ENCODE measurements at places on chromosomes 6 and 20.

DNA sequence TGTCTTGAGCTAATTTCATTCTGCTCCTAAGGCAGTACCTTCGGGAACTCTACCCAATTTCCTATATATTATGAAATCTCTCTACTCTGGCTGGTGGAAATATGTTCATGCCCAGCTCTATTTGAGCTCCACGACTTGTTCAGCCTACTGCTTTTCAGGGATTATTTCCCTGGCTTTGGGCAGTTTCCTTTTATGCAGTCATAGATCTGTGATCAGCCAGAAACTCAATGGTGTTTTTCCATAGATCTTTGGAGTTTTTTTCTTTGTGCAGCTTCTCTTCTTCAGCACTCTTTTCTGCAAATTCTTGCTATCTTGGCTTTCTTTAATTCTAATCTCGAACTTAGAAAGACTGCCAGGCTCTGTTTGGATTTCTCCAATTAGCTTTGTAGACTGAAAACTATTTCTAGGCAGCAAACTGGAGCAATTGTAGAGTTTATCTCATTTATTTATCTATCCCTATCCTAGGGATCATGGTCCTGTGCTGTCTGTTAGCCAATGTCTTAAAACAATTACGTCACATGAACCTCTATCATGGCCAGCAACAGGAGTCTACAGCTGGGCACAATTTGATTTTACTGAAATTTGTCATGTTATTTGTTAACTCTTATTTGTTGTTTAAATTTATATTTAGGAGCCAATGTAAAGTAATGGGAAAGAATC lies 328.4 kb downstream of the BCKDHB start:
- no peak for DNase-seq

DNA sequence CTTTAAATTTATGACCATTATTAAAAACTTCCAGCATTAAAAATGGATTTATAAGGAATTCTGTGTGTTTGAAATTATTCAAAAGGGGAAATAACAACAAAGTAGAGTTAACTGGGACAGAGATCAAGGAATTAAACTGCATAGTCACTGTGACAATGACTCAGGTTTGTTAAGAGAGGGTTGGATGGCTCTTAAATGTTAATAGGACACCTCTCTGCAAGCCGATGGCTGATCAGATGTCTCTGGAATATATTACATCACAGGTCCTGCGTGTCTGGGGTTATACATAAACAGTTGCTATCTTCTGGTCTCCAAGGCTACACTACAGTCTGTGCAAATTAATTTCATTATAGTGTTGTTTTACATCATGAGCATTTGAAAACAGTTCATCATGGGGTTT lies 574.3 kb downstream of the COL12A1 start:
- no peak for DNase-seq

- no peak for DNase-seq
Measured at GRCh38 chr6:141677598-141678211, 455.0 kb upstream of the GJE1 start.

DNA sequence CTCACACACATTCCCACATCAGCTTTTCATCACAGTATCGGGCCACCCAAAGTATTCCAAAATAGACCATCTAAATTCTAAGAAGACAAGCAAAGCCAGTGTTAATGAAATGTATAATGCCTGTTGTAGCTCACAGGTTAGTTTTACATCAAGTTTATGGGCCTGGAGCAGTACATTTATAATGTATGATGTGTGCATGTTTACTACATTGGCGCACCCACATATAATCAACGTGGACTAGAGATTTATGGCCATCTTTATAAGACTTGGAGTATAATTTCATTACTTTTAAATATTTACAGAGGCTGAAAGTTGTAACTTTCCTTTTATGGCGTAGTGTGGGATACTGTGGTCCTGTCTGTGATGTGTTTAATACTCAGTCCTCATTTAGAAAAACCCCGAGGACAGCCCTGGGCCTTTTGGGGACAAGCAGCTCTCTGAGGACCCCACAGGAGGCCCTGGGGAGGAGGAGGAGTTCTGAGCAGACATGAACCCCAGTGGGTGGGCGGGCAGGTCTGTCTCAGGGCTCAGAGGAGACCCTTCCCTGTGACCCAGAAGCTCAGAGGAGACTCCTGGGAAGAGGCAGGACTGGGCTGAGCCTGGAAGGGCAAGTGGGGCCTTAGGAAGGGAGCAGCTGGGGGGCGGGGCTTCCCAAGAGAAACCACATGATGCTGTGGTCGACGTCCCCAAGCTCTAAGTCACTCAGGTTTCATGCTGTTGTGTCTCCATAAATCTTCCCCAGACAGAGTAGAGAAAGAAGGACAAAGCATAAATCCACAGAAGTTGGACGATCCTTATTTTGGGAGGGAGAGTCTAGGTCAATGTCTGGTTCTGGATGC lies 232.1 kb downstream of the PREX1 start:
- DNase-seq, result no peak

DNA sequence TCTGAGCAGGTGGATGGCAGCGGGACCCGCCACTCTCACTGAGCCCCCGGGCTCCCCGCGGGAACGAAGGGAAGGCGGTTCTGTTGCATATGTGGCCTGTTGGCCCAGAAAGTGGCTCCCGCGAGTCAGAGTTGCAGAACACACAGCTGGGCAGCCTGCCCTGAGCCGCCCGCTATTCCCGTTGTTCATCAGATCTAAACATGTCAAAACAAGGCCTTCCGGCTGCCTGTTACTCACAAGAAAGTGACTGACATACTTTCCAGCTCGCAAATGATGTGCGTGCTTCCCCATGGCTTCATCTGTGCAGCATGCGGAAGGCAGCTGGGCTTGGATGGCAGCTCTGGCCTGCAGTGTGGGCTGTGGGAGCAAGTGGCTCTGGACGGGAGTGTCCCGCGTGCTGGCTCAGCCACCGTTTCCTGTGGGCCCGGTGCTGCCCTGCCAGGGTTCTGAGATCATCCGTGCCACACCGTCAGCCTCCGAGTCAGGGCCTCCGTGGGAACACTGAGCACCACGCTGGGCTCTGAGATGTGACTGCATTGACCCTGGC lies 227.3 kb downstream of the ERMARD start:
- no peak for DNase-seq

DNA sequence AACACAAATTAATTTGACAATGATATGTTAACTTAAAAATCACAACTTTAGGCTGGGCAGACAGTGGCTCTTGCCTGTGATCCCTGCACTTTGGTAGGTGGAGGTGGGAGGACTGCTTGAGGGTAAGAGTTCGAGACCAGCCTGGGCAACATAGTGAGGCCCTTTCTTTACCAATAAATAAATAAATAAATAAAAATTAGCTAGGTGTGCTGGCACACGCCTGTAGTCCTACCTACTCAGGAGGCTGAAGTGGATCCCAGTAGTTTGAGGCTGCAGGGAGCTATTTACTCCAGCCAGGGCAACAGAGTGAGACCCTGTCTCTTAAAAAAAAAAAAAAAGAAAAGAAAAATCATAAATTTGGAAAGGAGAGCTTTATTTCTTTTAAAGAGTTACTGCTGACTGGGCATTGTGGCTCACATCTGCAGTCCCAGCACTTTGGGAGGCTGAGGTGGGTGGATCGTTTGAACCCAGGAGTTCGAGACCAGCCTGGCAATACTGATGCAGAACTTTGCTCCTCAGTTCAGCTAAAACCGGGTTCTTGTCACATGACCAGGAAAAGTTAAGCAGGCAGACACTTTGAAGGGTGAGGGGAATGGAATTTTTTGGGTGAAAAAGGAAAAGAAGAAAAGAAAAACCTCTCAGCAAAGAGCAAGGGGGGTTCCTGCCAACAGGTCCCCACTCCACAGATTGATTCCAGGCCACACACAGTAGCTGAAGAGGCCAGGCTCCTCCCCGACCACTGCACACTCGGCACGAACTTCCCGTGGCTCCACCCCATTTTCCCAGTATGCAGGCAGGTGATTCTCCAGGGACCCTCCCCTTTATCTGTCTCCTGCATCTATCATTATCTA lies 44.0 kb upstream of the DDR1 start:
- no peak for DNase-seq

GRCh38 chr20:54467622-54468021 lies 7.8 kb upstream of the DOK5 start:
- no peak for DNase-seq

DNA sequence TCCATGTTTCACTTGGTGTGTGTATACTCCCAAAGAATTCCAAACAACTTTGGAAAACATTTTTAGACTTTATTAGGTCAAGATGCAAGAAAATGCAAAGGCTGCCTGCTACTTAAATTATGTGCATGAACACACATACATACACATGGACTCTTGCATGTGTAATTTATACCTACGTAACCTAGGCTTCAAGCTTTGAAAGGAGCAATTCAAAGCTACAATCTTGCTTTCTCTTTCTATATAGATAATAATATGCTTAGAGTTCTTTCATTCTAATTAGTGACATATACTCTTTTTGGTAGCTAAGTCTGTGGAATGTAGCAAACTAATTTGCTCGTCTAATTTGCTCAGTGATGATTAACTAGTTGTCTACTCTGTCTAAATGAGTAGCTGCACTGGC lies 146.5 kb downstream of the EPHA7 start:
- DNase-seq, result no peak

GRCh38 chr20:18001131-18001921 lies 32.5 kb downstream of the MGME1 start:
- no peak for DNase-seq

- no peak for DNase-seq
Measured at GRCh38 chr20:51759769-51760510, 8.2 kb downstream of the ATP9A start.

GRCh38 chr20:36152261-36152660 lies 2.3 kb upstream of the EPB41L1 start:
- DNase-seq, result no peak

DNA sequence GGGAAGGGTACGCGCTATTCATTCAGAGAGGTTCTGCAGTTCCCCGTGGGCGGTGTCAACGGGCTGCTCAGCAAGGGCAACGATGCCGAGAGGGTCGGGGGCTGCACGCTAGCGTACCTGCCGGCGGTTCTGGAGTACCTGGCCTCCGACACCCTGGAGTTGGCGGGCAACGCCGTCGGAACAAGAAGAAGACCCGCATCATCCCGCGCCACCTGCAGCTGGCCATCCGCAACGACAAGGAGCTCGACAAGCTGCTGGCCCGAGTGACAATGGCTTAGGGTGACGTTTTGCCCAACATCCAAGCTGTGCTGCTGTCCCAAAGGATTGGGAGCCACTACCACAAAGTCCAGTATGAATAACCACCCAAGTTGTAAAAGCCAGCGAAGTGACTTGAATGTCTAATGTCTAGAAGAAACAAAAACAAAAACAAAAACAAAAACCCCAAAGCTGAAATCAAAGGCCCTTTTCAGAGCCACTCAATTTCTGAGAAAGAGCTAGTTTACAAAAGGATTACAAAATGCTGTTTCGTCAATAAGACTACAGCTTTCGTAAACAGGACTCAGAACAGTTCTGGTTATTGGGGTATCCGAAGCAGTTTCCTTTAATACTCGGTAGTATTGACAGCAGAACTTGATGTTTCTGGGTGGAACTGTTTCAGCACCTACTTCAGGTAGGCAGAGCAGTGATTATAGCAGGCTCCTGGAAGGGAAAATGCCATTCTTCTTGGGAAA lies 21.9 kb upstream of the SLC17A4 start:
- DNase-seq, result no peak

GRCh38 chr20:12591949-12592470 lies 416.8 kb upstream of the SPTLC3 start:
- DNase-seq, result no peak

DNA sequence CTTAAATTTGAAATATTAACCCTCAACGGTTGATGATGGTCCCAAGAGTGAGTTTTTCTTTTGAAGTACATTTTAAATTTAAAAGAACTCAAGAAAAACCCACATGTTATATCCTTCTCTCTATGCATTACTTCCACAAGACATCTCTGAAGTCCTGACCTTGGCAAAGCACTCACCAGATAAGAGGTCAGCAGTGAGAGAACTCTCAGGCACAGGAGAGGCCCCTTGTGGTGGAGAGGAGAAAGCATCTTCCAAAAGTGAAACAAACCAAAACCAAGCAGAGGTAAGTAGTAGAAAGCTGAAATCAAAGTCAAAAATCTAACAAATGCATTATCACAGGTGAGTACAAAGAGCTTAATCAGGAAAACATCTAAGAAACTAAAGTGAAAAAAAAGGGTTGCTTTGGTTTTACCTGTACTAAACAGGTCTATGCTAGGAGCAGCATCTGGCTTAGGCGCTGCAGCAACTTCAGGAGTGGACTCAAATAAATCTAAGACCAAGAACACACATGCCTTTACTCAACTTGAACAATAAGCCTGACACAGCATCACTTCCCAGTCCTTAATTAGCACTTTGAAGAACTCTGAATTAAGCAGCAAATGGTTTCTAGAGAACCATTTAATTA lies 80.5 kb downstream of the PRSS35 start:
- DNase-seq, result no peak

DNA sequence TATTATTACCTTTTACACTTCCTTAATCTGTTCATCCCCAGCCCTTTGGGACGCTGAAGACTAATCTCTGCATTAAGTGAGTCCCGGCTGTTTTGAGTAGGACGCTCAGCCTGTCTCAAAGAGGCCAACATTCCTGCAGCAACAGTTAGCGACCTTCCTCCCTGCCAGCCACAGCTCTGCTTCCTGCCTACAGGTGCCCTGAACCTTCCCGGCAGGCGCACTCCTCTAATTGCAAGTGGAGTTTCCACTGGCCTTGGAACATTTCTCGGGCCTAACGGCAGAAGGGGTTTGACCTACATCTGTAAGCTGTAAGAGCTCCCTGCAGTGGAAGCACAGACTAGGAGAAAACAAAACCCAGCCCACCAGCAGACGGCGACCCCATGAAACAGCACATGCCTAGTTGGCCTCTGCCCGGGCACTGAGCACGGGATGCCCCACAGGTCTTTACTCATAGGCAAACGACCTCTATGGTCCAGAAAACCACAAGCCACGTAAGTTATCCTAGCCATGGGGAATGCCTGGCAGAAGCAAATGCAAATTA lies 137.9 kb downstream of the DTNBP1 start:
- no peak for DNase-seq

GRCh38 chr20:56552911-56553629 lies 20.0 kb downstream of the FAM209B start:
- DNase-seq, result no peak

GRCh38 chr6:71346334-71346694 lies 57.7 kb downstream of the OGFRL1 start:
- no peak for DNase-seq

- DNase-seq, result no peak
Measured at GRCh38 chr6:166470029-166470862, 87.5 kb upstream of the MPC1 start.

DNA sequence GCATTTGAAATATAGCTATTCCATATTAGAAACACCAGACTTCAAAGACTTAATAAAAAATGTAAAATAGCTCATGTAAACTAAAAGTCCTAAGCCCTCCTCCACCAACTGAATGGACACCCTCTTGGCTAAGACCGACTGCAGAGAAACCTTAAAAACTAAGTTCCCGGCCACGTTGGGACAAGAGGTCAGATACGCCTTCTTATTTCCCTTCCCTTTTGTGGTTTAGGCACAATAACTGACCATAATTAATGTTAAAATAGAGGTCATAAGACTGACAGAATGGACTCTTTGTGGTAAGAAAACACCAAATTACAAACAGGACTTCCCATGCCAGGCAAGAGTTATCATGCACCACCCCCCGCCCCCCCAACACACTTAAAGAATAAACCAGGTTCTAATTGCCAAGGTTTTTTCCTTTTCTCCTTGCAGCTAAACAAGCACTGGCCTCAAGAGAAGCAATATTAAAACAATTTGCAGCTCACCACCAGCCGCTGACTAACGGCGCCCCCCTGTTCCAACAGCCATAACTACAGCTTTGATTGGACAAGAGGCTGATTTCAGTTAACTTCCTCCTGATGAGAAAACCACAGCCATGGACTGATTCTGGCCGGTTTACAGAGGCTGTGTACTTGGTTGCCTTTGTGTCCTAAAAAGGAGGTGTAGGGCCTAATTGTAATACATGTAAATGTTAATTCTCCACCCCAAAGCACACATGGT lies 10.7 kb upstream of the LAMP5 start:
- DNase-seq, result no peak

- no peak for DNase-seq
Measured at GRCh38 chr6:53547166-53547810, 2.4 kb upstream of the GCLC start.

All from stimulated activated CD4-positive, alpha-beta T cell treated with anti-CD3 and anti-CD28 coated beads, Interleukin-15, amount 100 ng/mL, for 48 hours (primary cell).